Epithelial cell of umbilical artery (primary cell): ENCODE measurements at places on chromosomes 7 and 10. TPM values are rescaled to one million over a fixed set of nuclear protein-coding genes. Genes with fewer than 3 reads are reported as not detected.

The NKX6-2 gene
- not detected in 2 replicates for total RNA-seq

The COG5 gene
- total RNA-seq = 33.5 and 60.3 TPM in 2 replicates

The FAM25A gene
- total RNA-seq = not detected in 2 replicates

The GSTO2 gene
- 0.32 and 0.91 TPM in 2 replicates for total RNA-seq

The ITIH2 gene
- not detected in 2 replicates for total RNA-seq

The CFAP46 gene
- 1.3 and 1.5 TPM in 2 replicates for total RNA-seq

The IPMK gene
- total RNA-seq = 7.1 and 7.9 TPM in 2 replicates

The SLC26A3 gene
- total RNA-seq = not detected in 2 replicates

The C7orf33 gene
- total RNA-seq = not detected in 2 replicates

The OPN1SW gene
- total RNA-seq = not detected in 2 replicates
